ENCODE measurements at places on chromosomes 4 and X.

- DNase-seq, result no peak
Measured at GRCh38 chr4:139457318-139457717, 3.4 kb downstream of the RAB33B start.

DNA sequence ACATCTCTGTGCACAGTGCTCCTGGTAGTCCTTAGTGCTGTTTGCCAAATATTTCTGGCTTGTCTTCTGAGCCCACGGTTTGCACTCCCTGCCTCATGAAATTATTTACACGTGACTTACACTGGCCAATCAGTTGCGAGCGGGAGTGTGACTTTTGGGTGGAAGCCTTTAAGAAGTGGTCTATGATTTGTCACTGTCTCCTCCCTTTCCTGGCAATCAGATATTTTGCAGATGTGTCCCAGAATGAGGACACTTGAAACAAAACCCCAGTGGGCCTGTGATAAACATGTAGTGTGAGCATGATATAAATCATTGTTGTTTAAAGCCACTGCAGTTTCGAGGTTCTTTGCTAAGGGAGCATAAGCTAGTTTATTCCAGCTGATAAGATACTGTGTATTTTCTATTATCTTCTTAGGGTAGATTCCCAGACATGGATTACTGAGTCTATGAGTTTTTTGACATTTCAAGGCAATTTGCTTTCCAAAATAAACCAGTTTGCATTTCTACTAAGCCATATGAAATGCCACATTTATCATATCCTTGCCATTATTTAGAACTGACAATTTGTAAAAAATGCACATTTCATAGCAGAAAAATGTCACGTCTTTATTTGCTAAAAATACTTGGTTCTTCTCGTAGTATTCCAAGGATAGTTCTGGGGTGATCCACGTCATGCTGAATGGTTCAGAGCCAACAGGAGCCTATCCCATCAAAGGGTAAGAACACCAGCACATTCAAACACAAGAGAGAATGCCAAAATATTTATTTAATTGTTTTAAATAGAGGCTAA is 12.0 kb downstream of the BST1 start:
- DNase-seq, result no peak

DNA sequence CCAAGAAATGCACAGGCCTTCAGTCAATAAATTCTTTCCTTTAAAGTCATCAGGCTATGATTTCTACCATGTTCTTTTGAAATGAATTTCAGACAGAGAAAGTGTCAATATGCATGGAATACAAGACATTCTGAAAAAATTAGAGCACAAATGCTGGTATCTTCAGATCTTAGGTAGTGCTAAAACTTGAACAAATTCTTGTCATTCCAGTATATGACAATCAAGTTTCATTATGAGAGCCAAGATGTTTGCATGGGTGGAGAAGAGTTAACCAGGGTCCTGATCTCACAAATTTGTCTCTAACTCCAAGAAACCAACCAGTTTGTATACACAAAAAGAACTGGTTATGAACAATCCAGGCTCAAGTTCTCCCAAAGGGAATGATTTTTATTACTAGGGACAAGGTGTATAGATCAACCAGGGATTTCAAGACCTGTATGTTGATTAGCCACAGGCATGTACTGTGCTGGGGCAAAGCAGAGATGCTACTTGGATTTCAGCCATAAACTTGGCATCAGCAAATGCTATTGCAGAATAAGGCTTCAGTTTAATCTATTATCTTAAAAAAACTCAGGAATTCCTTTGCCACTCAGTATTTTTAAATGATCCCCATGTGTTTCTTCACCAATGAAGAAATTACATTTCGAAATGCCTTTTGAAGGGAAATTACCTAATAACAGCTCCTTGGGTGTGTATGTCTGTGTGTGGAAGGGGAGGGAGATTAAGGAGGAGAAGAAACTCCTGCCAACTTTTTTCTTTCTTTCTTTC is 69.7 kb downstream of the FANCB start:
- no peak for DNase-seq

- no peak for DNase-seq
Measured at GRCh38 chr4:129218897-129219296, 122.9 kb downstream of the C4orf33 start.

DNA sequence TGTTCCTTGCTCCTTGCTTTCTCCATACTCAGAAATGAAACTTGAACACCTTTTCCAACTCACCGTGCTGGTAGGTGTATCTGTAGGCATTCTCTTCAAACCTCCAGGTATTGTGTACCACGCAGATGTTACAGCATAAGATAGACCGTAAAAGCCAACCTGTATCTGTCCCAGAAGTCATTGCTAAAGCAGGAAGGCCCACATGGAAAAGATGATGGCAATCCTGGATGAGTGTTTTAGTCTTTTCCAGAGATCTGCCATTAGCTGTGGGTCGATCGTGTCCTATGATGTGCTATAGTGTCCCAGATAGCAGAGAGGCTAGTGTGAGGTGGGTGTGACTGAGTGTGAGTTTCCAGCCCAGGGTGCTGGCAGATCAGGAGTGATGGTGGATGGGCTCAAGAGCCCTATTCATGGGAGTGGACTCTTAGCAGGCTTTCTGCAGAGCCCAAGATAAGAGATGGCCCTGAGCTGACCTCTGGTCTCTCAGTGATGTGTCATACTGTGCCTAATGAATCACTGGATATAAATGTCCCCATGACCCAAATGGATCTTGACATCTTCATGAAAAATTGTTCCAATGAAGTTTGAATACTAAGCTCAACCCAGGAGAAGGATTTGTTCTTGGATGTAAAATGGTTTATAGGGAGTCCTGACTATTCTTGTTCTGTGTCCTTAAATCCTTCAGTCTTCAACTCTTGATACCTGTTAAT is 69.1 kb upstream of the WDR1 start:
- no peak for DNase-seq

GRCh38 chr4:184854673-184855072 is 28.9 kb upstream of the ACSL1 start:
- no peak for DNase-seq

DNA sequence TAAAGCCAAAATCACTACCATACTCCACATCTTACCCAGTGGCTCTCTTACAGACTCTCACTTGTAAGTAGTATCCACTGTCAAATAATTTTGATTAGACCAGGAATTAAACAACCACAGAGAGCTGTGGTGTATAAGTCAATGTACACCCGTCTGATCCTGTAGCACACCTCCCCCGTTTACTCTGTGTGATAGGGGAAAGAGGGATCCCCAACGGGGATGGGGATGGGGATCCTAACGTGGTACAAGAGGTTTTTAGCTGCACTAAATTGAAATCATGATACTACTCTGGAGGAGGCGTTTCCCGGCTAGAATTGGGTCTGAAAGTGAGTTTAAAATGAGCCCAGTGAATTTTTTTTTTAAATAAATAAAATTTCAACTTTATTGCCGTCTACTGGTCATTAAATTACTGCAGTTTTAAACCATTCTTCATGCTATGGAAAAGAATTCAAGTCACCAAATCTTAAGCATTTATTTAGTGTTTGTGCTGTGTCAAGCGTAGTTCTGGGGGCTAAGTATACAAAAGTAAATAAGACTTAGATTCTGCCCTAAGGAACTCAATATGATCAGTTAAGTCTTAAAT is 76.6 kb downstream of the INTS12 start:
- no peak for DNase-seq

GRCh38 chrX:133880032-133880443 is 105.4 kb downstream of the GPC3 start:
- no peak for DNase-seq

- DNase-seq, result no peak
Measured at GRCh38 chr4:118770741-118771187, 65.2 kb downstream of the SEC24D start.

DNA sequence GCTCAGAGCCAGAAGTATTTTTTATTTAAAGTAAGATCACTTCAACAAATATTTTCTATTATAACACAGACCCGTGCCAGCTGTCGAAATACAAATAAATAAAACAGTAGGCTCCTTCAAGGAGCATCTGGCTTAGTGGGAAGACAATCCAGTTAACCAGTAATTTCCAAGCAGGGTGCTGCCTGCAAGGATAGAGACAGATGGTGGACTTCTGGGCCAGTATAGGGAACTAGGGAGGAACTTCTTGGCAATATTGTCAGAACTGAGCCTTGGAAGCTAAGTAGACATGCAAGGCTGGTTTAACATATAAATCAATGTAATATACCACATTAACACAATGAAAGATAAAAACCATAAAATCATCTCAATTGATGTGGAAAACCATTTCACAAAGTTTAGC is 17.0 kb upstream of the MTMR1 start:
- no peak for DNase-seq

DNA sequence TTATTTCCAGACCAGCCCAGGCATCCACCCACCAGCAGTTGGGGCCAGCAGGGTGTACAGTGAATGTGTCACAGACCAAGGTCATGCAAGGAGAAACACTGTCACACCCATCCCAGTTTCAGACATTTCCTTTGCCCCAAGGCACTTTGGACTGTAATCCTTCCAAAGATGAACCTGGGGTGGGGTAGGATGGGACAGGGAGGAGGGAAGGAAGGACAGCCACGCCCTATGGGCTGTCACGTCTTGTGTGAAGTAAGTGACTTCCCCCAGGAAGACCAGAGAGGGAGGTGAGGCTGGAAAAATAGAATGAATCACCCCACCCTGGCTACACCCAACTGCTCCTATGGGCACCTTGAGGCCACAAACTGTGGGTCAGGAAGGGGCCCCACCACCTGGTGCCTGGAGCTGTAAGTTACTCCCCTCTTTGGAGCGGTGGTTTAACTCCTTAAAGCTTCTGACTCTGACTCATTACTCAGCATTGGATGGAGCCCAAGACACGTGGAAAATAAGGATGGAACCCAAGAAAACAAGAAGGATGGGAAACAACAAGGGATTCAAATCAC is 349.9 kb upstream of the KLF3 start:
- no peak for DNase-seq

DNA sequence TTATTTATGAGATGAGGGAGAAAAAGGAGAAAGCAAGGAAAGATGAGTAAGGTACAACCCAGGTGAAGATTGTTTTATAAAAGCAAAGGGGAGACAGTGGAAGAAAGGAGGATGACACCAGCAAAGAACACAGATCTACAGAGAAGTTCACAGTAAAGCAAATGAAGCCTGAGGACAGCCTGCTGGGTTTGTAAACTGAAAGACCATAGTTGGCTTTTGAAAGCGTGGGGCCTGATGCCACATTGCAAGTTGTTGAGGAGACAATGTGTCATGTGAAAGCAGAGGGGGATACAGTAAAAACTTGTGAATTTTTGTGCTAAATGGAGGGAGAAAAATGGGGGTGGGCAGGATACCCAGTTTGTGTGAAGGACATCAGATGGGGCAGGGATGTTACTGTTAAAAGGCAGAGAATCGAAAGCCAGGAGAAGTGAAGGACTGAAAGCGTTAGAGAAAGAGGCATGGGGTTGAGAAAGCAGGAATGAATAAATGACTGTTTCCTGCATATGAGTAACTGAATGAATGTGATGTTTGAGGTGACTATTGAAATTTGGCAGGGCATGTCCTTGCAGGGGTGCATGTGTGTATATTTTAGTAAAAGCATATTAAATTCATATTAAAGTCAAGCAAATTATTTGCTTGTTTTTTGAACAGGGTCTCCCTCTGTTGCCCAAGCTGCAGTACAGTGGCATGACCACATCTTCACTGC is 69.6 kb downstream of the SPRY1 start:
- DNase-seq, result no peak

GRCh38 chr4:86934147-86934770 is 552 bp upstream of the AFF1 start:
- no peak for DNase-seq

GRCh38 chrX:9166584-9166944 is 132.6 kb upstream of the FAM9B start:
- no peak for DNase-seq

DNA sequence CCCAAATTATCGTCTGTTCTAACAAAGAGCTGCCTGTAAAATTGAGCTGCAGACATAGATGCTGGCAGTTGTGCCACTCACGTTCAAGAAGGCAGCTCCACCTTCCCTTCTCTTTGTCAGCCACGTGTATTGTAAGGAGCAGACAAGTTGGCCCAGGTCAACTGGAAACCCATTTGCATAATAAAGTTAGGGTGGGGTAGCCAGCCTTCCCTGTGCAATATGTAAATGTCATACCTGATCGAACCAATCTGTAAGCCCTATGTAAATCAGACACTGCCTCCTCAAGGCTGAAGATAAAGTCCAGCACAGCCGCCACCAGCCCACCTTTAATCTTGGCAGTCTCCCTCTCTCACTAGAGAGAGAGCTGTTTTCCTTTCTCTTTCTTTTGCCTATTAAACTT is 117.2 kb downstream of the TMEM144 start:
- DNase-seq, result no peak

GRCh38 chrX:73847991-73848390 is 285.0 kb downstream of the CHIC1 start:
- no peak for DNase-seq

- DNase-seq, result no peak
Measured at GRCh38 chrX:129698150-129698549, 40.6 kb upstream of the XPNPEP2 start.

DNA sequence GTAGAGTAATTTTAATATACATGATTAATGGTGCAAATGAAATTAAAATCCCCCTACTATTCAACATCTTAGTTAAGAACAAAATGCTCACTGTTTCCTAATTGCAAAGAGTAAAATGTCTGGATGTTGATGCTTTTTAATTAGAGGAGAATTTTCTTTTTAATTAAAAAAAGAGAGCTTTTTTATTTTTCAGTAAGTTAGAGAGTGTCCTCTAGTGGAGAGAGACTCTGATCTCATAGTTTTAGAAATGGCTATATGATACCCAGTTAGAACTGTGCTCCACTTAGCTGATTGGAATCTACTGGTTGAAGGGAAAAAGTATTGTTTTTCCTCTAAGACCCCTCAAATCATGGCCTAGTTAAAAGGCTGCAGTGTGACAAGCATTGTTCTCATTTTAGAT is 312.0 kb upstream of the MAGEB2 start:
- no peak for DNase-seq

- no peak for DNase-seq
Measured at GRCh38 chrX:13088156-13088487, 43.7 kb upstream of the FAM9C start.

GRCh38 chrX:21838937-21839333 is 482 bp upstream of the MBTPS2 start:
- no peak for DNase-seq

- no peak for DNase-seq
Measured at GRCh38 chr4:153438916-153439756, 27.0 kb upstream of the TMEM131L start.

DNA sequence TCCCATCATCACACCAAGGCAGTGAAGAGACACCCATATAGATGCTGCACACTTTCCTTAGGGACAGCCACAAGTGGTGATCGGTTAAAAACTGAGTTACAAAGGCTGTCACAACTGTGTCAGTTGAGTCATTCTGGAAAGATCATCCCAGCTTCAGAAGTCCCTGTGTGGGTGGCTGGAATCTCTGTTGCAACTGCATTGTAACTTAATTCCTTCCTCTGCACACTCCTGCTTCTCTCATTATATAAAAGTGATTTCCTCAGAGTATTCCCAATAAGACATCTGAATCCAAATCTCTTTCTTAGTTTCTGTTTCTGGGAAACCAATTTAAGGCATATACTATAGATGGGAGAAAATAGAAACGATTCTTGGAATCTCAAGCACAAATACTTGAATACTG is 88.1 kb downstream of the FSTL5 start:
- DNase-seq, result no peak
